ENCODE measurements at places on chromosomes 13 and 19.
A peak's percentile ranks its signal among the peaks of the same experiment; 100 is the strongest.

- no peak for DNase-seq
Measured at GRCh38 chr13:22487932-22488331, 692.8 kb upstream of the SGCG start.

DNA sequence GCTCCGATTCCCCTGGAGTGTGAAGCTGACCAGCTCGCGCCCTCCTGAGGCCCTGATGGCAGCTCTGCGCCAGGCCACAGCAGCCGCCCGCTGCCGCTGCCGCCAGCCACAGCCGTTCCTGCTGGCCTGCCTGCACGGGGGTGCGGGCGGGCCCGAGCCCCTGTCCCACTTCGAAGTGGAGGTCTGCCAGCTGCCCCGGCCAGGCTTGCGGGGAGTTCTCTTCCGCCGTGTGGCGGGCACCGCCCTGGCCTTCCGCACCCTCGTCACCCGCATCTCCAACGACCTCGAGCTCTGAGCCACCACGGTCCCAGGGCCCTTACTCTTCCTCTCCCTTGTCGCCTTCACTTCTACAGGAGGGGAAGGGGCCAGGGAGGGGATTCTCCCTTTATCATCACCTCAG lies 20.3 kb downstream of the CKM start:
- DNase-seq: no peak

GRCh38 chr19:47428177-47428894 lies 9.0 kb upstream of the MEIS3 start:
- DNase-seq: no peak

GRCh38 chr19:38690832-38691231 lies 43.4 kb downstream of the ACTN4 start:
- DNase-seq: no peak

- no peak for DNase-seq
Measured at GRCh38 chr13:65943024-65943423, 1287.1 kb downstream of the PCDH9 start.

DNA sequence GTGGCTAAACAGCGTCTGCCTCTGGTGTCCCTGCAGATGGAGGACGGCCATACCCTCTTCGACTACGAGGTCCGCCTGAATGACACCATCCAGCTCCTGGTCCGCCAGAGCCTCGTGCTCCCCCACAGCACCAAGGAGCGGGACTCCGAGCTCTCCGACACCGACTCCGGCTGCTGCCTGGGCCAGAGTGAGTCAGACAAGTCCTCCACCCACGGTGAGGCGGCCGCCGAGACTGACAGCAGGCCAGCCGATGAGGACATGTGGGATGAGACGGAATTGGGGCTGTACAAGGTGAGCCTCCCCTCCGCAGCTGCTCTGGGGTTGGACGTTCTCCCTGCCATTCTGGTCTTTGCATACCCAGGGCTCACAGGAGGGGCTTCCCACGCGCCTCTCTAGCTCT lies 19.9 kb downstream of the UHRF1 start:
- DNase-seq: no peak

DNA sequence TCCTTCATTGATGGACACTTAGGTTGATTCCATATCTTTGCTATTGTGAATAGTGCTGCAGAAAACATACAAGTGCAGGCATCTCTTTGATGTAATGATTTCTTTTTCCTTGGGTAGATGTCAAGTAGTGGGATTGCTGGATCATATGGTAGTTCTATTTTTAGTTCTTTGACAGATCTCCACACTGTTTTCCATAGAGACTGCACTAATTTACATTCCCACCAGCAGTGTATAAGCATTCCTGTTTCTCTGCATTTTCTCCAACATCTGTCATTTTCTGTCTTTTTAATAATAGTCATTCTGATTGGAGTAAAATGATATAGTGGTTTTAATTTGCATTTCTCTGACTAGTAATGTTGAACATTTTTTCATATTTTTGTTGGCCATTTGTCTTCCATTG lies 116.7 kb downstream of the LMO7 start:
- no peak for DNase-seq

- peak; percentile 55 for DNase-seq
Measured at GRCh38 chr19:6772028-6772865, at the start of gene VAV1. Gene VAV1 (plus strand): TSS chr19:6772708. CDS start chr19:6772808, 100 bp downstream.

DNA sequence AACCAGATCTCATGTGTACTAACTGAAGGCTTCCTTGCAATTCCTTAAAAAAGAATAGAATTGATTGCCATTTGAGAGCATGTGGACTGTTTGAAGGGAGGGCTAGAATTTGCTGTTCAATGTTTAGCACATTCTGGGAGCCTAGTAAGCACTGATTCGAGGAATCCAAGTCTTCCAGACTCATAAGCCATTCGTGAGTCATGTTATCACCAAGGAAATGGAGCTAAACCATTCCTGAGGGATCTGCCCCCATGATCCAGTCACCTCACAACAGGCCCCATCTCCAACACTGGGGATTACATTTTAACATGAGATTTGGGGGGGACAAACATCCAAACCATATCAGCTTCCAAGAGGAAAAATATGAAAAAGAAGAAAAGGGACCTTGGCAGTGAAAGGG lies 276.4 kb downstream of the KCNRG start:
- no peak for DNase-seq

GRCh38 chr19:34188408-34188807 lies 16.1 kb downstream of the LSM14A start:
- DNase-seq: no peak

- no peak for DNase-seq
Measured at GRCh38 chr19:19502808-19503602, 12.3 kb downstream of the TSSK6 start.

DNA sequence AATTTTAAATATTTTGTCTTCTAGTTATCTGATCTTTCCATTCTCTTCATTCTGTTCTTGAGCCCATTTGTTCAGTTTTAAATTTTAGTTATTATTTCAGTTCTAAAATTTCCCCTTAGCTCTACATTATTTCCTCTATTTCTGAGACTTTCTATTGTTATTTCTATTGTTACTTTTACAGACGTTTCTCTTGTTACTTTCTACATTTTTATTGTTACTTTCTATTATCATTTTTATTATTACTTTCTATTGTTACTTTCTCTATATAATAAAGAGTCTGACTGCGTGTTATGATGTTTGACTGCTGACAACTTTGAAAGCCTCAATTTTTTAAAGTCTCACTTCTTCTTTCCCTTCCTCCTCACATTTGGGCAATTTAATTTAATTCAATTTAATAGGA lies 915.7 kb upstream of the PCDH20 start:
- DNase-seq: no peak

- DNase-seq: no peak
Measured at GRCh38 chr19:13130886-13131490, 12.9 kb downstream of the NACC1 start.

GRCh38 chr19:29517412-29517811 lies 8.4 kb upstream of the VSTM2B start:
- DNase-seq: no peak

DNA sequence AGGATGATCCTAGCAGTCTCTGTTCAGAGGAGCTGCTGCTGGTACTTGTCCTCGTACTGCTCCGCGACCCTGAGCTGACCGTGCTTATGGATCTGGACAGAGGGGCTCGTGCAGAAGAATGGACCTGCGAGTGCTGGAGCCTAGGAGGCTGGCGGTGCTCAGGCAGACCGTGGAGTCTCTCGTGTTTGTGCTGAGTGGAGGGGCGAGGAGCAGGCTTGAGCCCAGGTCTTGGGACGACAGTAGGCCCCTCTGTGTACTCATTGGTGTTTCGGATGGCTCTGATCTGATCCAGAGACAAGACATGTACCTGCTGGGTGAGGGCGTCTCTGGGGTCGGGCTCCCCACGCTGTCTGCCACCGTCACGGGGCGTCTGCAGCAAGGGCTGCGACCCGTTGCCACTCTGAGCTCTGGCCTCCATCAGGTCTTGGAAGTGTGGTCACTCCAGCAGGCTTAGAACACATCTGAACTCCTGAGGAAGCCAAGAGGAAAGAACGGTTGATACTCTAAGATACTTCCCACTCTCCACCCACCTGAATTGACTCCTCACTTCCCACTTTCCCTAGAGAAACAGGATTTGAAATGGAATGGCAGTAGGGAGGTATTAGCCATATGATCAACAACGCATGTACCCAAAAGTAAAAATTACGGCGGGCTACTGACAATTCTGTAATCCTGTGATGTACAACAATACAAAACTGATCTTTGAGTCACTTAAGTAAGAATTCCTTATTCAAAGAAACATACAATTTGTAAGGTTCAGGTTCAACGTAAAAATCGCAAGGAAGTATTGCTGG lies 3.4 kb downstream of the SPRY2 start:
- no peak for DNase-seq

DNA sequence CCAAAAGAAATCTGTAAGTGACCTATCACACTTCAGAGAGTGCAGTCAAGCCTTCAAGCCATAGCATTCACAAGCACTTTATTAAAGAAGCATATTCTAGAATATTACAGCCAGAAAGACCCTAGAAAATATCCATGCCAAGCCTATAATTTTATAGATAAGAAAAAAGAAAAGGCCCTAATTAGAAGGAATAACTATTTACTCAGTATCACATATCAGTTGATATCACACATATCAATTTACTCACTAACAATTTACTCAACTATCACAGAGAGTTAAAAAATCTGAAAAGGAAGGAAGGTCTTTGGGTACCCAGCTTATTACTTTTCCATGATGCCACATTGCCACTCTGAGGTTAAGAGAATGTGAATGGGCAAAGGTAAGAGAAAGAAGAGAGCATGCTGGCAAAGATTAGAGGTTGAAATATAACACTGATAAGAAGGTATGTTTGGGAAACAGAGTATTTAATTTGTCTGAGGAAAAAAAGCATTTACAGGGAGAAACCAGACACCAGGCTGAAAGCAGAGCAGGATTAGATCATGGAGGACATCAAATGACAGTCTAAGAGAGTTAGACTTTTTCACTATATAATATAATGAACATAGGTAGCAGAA lies 186.2 kb downstream of the VWA8 start:
- no peak for DNase-seq

DNA sequence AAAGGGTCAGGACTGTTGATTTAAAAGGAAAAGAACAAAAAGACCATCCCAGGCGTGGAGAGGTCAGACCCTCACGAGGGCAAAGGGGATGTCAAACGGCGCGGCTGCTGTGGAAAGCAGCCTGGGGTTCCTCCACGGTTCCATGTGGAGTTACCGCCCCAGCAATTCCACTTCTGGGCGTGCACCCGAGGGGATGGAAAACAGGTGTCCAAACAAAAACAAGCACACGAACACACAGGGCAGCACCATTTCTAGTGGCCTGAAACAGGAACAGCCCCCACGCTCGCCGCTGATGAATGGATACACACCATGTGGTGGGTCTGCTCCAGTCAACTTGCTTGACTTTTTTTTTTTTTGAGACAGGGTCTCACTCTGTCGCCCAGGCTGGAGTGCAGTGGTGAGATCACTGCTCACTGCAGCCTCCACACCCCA lies 11.2 kb downstream of the AP3D1 start:
- DNase-seq: no peak

- DNase-seq: no peak
Measured at GRCh38 chr13:72170571-72170970, 303.6 kb upstream of the DACH1 start.

DNA sequence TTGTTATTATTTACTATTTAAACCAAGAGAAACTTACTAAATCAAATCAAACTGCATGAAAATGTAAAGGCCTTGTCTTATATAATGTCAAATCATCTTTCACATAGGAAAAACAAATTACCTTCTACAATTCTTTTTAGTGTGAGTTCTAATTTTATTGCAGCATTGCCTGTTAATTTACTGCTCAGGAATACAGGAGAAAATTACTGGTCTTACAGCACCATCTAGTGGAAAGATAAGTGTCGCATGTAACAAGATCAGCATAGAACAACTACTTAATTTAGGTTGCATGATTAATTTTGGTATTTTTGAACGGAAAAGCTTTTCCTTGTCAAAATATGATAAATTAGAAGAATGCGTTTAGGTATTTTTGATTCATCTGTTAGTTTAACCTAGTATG lies 502.7 kb downstream of the UQCRFS1 start:
- no peak for DNase-seq

GRCh38 chr19:41195675-41196497 lies 2.9 kb downstream of the CYP2S1 start:
- DNase-seq: no peak

GRCh38 chr13:20016649-20017364 lies 58.3 kb downstream of the ZMYM2 start:
- DNase-seq: no peak

GRCh38 chr19:1841209-1841924 lies 6.9 kb downstream of the REXO1 start:
- no peak for DNase-seq

DNA sequence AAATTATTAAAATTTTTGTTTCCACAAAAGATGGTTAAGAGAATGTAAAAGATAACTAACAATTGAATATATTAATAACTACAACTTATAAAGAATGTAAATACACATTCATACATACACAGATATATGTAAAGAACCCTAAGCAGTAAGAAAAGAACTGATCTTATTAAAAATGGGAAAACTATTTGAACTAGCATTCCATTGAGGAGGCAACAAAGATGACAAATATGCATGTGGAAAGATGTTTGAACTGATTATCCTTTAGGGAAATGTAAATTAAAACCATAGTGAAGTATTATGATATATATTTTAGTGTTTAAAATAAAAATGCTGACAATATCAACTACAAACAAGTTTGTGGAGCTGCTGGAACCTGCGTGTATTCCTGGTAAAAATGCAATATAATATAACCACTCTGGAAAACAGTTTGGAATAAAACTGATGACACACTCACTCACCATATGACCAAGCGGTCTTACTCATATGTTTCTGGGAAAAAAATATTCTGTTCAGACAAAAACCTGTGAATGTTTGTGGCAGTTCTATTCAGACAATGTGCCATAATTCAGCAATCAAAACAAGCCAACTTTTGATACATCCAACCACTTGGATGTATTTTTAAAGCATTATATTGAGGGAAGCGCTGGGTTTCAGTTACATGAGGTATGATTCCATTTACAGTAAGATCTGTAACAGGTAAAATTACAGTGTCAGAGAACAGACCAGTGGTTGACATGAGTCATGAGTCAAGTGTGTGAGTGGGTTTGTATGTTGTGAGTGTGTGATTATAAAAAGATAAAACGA lies 694.4 kb upstream of the SLITRK5 start:
- DNase-seq: no peak

DNA sequence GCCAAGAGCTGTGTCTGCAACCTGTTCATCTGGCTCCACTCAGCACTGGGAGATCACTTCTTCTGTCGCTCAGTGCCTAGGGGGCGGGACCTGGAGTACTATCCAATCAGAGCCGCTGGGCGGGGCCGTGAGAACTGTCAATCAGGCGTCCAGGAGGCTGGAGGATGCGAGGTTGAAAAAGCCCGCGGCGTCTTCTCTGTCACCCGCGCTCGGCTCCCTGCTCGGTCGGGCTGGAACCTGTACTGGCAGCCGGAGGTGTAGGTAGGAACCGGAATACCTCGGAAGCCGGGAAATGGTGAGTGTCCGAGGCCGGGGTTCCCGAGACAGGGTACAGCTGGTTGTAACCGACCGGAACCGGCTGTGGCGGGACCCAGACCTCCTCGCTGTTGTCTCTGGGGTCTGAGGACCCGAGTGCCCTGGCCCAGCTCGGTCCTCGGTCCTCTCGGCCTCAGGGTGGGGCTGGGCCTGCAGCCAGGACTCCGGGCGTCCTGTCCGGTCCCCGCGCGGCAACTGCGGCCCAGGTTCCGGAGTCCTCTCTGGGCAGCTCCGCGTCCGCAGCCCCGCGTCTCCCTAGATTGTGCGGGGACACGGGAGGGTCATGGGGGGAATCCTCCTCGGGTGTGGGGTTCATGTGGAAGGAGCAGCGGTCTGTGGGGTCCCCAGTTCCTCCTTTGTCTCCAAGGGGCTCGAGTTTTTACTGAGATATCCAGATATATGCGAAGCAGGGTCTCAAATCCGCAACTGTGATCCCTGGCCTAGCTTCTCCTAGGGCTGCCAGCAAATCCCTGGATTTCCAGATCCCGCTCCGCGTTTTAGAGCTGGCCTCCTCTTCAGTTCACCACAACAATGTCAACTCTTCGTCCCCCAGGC lies 42.6 kb downstream of the ZNF627 start:
- DNase-seq: peak; percentile 68

- no peak for DNase-seq
Measured at GRCh38 chr13:80726868-80727267, 385.9 kb upstream of the SPRY2 start.

Measured in esophagus squamous epithelium (tissue), 5 donors.